Hematopoietic multipotent progenitor cell treated with erythropoietin and hydrocortisone succinate and interleukin-3 and kit ligand, for 4 days (in vitro differentiated cells): ENCODE measurements at places on chromosomes 12 and 14.

DNA sequence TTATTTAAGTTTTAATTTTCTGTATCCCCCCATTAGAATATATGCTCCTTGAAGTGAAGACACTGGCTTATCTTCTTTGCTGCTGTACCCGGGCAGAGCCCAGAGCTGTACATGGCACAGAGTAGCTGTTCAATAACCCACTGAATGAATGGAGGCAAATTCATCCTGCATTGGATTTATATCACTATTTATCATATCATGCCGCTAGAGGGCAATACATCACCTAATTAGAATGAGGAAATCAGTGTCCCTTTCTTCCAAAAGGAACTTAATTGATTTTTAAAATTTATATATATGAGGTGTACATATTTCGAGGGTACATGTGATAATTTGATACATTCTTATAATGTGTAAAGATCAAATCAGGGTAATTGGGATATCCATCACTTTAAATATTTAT, 89.2 kb upstream of the TMEM260 start:
- peak; percentile 79 for DNase-seq

- DNase-seq: no peak
These were observed 13.3 kb upstream of the KLHDC2 start for GRCh38 chr14:49754570-49755097.

DNA sequence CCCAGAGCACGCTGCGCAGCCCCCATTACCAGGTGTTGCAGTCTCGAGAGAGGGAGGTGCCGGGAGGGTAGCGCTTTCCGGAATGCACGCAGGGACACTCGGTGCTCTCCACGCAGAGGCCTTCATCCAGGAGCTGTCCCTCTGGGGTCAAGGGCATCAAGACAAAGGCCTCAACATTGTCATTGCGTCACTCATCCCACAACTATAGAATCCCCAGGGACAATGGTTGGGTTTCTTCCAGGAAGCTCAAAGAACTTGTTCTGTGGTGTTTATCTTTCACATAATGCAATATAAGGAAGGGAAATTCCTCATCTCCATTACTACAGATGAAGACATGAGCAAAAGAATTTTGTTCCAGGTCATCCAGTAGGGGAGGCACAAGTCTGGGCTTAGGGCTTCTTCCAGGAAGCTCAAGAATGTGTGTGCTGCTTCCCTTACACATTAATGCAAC, 52.1 kb downstream of the VWF start:
- DNase-seq: no peak

- DNase-seq: no peak
These were observed 2.6 kb upstream of the NOS1 start for GRCh38 chr12:117363953-117364486.

GRCh38 chr14:68172216-68172615, 352.6 kb downstream of the RAD51B start:
- DNase-seq: no peak
